Epithelial cell of proximal tubule (primary cell): ENCODE measurements at places on chromosomes 11 and 22. TPM values are rescaled to one million over a fixed set of nuclear protein-coding genes. Genes with fewer than 3 reads are reported as not detected.

The MMP7 gene
- total RNA-seq: 238 and 321 TPM in 2 replicates

The ZNF202 gene
- total RNA-seq: 2.2 and 7.5 TPM in 2 replicates

The LGALS12 gene
- total RNA-seq: 0.07 TPM in 1 of 2 replicates, not detected in the other

The RBM4B gene
- 4.0 and 17.3 TPM in 2 replicates for total RNA-seq

The TMEM138 gene
- total RNA-seq: 21.7 and 21.9 TPM in 2 replicates

The MS4A6A gene
- total RNA-seq: not detected in 2 replicates

The RHOD gene
- 51.4 and 86.8 TPM in 2 replicates for total RNA-seq

The KLHL35 gene
- total RNA-seq: 1.4 and 3.3 TPM in 2 replicates

The MISFA gene
- 0.36 and 1.3 TPM in 2 replicates for total RNA-seq

The APOL4 gene
- total RNA-seq: 0.07 TPM in 1 of 2 replicates, not detected in the other

The JAML gene
- total RNA-seq: not detected in 2 replicates

The BACE1-AS gene
- 1.7 and 6.6 TPM in 2 replicates for total RNA-seq

The MUC5AC gene
- not detected in 2 replicates for total RNA-seq

- no peak for DNase-seq
These were observed 32.1 kb upstream of the ZBTB16 start for GRCh38 chr11:114027391-114027790.

DNA sequence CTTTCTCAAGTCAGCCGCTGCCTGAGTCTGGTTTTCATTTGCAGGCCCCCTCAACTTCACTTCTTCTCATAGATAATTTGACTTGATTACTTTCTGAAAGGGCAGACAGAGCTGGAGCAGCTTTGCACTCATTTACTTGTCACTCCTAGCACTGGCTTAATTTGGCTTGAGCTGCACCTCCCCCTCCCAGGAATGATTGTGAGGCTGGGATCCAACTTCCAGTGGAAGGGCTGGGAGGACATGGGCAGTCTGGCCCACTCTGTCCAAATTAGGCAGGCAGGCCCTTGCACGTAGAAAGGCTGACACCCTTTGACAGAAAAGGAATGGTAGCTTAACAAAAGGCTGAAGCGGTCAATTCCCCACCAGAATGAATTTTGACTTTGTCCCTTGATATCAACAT is 453.9 kb downstream of the ETS1 start:
- DNase-seq: no peak

DNA sequence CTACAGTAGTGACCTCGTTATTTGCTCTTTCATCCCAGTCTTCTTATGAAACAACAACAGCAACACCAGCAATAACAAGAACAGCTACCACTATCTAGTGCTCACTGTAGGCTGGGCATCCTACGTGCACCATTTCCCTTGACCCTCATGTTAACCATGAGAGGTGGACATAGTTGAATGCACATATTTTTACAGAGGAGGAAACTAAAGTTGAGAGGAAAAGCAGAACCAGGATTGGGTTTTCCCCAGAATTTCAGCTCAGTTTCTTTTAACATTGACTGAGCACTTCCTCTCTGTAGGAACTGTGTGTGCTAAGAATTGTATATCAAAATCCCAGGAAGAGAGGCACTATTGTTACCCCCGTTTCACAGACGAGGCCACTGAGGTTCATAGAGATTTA is 39.4 kb upstream of the TSPAN18 start:
- DNase-seq: no peak

DNA sequence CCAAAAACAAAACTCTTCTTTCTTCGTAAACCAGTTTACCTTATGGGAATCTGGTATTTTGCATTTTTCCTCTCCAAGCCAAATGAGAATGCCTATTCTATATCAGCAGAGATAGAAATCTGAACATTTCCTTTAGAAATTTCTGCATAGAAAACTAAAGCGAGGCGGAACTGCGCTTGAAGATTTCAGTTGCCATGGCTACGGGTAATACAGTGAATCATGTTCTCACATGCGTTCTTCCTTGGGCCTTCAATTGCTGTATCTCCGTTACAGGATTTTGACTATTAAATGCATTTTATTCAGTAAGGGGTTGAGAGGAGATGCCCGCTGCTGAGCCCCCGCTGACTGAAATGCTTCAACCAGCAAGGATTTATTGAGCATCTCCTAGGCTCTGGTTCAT is 108.2 kb upstream of the CRYBB3 start:
- DNase-seq: no peak

DNA sequence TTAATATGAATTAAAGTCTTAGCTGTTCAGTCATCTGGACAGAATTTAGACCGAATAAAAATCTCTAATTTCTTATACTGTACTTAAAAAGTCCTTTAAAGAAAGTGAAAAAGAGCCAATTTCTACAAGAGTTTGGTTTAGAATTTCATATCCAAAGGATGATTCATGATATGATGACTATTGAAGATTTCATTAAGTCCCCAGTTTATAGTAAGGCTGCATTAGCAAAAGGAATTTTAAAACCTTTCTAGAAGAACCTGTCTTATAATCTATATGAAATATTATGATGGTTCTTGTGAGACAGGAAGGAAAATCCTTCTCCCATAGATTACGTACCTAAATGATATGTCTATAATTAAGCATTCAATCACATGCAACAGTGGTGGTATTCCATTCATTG is 34.8 kb downstream of the TSG101 start:
- no peak for DNase-seq

GRCh38 chr11:64656862-64657261 is 65.8 kb downstream of the SLC22A12 start:
- DNase-seq: no peak

DNA sequence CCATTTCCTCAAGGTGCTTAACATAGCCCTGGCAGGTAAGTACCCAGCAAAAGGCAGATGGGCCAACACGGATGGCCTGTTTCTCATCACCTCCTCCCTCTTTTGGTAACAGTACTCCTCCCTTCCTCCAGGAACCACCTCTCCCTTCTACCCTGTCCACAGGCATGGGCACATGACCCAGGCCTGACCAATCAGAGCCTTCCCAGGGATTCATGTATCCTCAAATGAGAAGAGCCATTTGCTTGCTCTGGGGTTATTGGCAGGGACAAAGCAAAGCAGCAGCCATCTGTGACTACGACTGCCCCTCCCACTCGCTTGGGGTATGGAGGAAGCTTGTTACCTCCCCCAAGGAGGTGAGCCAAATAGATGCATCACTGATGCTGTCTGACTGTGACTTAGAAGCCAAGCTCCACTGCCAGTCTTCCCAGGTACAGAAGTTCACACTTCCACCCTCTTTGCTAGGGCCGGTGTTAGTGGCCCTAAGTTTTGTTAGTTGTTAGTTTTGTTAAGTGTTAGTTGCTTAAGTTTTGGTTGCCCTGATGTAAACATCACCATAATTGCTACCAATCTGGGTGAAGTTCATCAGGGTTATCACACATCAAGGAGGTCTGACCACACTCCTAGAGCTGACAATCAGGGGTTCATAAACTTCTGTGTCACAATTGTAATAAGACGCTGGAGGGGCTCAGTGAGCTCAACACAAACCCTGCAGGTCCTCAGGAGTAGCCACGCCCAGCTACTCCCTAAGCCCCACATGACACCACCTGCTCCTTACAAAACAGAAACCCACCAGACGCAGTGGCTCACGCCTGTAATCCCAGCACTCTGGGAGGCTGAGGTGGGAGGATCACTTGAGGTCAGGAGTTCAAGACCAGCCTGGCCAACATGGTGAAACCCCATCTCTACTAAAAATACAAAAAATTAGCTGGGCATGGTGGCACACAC is 57.3 kb downstream of the ARFGAP3 start:
- DNase-seq: no peak

DNA sequence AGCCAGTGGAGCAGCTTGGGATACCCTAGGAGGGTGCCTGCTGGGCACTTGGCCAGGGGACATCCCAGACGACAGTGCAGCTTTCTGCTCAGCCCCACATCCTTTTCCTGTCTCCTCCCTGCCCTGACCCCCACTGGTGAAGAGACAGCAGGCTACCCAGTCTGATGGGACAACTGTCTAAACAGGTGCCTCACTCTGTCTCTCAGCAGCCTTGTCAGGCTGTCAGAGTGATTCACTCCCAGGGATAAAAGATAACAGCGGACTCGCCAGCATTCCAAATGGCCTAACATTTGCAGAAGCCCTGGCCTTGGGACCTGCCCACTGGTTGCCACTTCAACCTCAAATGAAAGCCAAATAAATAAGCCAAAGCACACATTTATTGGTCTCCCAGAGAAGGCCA is 318.6 kb upstream of the PLET1 start:
- no peak for DNase-seq

- no peak for DNase-seq
These were observed 259.8 kb upstream of the ANO5 start for GRCh38 chr11:21933095-21933494.

GRCh38 chr22:21449531-21450319 is 17.5 kb upstream of the TMEM191C start:
- no peak for DNase-seq

- DNase-seq: no peak
These were observed 52.4 kb downstream of the KCNC1 start for GRCh38 chr11:17786824-17787525.

- no peak for DNase-seq
These were observed 46.1 kb downstream of the PHF21A start for GRCh38 chr11:46075168-46075567.

DNA sequence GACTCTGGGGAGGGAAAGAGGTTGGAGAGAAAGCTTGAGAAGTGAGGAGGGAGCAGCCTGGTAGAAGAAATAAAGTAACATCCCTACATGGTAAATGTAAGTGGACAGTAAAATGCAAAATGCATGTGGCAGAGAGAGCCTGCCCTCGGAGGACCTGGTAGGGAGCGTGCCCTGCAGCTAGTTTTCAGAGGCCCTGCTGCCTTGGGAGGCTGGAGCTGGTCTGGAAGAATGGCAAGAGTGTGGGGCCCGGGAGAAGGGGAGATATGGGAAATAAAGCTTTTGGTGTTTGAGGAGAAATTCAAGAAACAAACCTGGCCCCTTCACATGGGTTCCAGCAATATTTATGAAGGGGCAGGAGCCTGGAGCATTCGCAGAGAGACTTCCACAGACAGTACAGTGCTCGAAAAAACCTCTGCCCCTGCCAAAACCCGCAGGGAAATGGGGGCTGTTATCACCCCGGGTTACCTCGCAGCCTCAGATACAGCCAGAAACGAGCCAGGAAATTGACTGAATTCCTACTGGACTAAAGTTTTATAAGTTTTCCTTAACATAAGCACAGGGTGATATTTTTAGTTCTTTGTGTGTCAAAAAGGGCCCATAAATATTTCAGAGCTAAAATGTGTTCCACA is 363.0 kb downstream of the TENM4 start:
- no peak for DNase-seq

GRCh38 chr11:117094776-117095175 is 3.5 kb downstream of the SIK3 start:
- DNase-seq: no peak

DNA sequence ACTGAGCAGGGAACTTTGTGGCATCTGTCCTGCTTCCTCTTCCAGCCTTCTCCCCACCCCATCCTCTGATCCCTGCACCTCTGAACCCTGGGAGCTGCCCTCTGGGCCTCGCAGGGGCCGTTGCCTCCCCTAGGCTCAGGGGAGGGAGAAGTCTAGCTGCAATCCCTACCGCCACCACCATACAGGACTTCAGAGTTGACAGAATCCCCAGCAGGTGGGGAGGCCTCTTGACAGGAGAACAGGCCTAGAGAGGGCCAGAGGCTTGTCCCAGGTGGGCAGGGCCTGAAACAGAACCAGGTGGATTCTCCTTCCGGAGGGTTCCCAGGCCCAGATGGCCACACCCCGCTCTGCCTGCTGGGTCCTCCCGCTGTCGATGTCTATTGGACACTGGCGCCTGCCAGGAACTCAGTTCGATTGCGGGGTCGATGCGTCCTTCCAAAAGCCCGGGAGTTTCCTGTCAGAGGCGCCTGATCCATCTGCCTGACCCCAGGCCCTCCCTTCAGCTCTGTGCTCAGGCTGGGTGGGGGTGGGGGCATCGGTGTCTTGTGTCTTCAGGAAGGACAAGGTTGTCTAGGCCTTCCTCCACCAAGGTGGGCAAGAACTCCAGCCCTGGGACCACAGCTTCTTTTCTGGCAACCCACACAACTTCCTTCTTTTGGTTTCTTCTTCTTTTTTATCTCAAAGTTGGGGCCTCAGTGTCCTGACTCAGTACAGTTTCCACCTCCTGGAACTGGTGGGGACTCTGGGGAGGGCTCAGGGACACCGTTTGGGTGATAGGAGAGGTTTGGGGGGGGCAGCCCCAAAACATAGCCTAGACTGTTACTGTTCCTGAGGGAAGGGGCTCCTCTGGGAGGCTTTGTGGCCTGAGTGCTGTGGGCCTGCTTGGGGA is 6.4 kb downstream of the STARD10 start:
- no peak for DNase-seq

GRCh38 chr22:49418943-49419342 is 408.7 kb downstream of the BRD1 start:
- DNase-seq: no peak

- DNase-seq: no peak
These were observed 19.2 kb upstream of the TALDO1 start for GRCh38 chr11:727859-728748.

GRCh38 chr11:8671651-8672062 is 10.8 kb downstream of the TRIM66 start:
- no peak for DNase-seq

GRCh38 chr11:110991661-110992355 is 253.7 kb upstream of the POU2AF2 start:
- no peak for DNase-seq

- no peak for DNase-seq
These were observed 102.6 kb downstream of the CSNK2A3 start for GRCh38 chr11:11250470-11250869.

DNA sequence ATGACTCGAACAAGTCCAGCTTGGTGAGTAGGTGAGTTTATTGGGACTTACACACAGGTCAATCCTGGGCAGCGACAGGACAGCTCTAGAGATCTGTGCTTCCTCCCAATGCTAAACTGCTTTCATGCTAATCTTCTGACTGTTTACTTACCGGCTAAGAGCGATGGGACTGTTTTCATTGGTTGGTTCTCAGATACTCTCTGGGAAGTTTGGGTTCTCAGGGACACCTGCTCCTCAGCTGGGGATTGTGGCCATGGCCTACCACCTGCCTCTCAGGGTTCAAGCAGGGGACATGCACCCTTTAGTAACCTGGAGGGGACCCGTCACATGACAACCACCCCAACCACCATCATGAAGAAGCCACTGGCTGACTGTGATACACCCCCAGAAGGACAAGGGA is 13.1 kb downstream of the APOL2 start:
- DNase-seq: no peak

DNA sequence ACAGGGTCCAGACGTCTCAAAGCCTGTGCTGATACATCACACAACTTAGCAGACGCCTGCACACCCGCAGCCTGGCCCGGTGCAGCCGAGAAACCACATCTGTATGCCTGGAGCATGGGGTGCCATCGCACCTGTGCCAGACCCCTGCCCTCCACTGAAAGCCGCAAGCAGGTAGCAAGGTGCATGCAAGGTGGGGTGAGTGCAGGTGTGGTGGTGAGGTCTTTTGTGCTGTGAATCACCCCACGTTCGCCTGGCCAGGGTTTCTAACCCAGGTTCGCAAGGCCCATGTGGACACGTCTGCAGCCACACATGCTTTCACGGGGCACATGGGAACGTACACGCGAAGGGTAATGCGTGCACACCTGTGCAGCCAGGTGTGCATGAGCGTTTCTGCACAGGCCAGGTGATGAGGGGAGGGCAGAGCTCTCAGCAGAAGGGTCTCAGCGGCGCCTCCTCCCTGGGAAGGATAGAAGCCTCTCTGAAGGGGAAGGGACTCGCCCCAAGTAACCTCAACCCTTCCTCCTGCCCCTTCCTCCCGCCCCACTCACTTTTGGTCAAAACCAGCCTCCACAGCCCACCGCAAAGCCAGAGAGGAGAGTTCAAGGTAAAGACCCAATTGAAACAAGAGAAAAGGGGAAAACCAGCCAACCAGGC is 19.5 kb downstream of the CBX7 start:
- no peak for DNase-seq
